ENCODE measurements at places on chromosomes 2 and 18.

DNA sequence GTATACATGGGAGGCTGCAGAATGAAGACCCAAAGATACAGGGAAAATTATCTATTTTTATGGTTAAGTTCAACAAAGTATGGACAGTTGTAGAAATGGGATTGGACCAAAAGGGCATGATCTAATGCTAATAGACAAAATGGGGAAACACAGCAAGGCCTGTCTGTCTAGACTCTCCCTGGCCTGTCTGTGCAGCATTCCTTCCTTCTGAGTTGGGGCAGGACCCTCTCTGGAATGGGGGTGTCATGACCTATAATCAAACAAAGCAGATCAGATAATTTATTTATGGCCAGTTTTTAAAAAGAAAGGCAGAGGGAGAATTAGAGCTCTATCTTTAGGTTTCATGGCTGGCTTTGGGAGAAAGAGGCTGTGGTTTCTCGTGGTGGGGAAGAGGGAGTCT, 104.4 kb downstream of the CTIF start:
- no peak for DNase-seq

DNA sequence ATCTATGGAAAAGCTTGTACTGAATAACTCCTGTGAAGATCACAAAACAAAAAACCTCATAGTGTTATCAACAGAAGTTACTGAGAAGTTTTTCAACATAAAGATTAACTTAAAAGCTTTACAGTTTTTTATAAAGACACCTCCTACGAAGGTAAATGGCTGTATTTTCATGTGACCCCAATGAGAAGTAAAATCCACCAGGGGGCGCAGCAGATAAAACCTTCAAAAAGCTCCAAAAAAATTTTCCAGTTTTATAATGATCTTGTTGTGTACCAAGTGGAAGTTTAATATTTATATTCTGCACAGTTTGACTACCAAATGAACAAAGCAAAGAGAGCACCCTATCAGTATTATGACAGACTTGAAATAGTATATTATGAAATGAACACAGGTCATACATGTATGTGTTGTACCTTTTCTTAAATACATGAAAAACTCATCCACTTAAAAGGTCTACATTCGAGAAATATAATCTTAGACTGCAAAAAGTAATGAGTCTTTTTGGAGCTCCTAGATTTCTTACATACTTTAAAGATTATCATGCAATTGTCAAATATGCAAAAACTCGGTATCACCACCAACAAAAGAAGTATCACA, 38.5 kb downstream of the PNO1 start:
- DNase-seq: peak; percentile 48

DNA sequence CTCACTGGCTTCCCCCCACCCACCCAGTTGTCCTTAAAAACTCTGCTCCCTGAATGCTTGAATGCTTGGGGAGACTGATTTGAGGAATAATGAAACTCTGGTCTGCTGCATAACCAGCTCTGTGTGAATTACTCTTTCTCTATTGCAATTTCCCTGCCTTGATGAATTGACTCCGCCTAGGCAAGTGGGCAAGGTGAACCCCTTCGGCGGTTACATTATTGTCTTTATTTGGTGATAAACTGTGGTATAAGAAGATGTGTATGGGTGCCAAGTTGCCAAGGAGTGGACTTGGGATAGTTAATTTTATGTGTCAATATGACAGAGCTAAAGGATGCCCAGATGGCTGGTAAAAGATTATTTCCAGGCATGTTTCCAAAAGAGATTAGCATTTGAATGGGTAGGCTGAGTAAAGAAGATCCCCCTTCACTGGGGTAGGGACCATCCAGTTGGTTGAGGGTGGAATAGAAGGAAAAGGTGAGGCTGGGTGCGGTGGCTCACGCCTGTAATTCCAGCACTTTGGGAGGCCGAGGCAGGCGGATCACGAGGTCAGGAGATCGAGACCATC, 98.5 kb upstream of the HAAO start:
- DNase-seq: no peak

GRCh38 chr2:8242739-8243138, 439.1 kb upstream of the ID2 start:
- no peak for DNase-seq

- DNase-seq: no peak
Observed at GRCh38 chr2:144501627-144502026, 18.3 kb downstream of the ZEB2 start.

DNA sequence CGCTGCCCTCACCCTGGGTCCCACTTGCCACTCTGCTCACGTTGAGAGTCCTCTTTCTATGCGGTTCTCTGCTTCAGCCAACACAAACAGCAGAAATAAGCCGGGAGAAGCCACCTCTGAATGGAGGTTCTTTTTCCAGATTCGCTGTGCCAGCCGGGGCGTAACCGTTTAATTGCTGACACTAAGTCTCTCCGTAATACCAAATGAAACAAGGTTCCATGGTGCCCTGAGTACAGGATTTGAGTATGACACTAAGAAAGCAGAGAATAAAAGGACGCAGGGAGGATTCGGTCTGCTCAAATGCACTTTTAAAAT, 37.6 kb downstream of the CTIF start:
- no peak for DNase-seq

GRCh38 chr2:9887513-9887912, 44.2 kb downstream of the TAF1B start:
- DNase-seq: no peak

GRCh38 chr18:45549290-45549689, 66.0 kb upstream of the SLC14A2 start:
- DNase-seq: no peak

DNA sequence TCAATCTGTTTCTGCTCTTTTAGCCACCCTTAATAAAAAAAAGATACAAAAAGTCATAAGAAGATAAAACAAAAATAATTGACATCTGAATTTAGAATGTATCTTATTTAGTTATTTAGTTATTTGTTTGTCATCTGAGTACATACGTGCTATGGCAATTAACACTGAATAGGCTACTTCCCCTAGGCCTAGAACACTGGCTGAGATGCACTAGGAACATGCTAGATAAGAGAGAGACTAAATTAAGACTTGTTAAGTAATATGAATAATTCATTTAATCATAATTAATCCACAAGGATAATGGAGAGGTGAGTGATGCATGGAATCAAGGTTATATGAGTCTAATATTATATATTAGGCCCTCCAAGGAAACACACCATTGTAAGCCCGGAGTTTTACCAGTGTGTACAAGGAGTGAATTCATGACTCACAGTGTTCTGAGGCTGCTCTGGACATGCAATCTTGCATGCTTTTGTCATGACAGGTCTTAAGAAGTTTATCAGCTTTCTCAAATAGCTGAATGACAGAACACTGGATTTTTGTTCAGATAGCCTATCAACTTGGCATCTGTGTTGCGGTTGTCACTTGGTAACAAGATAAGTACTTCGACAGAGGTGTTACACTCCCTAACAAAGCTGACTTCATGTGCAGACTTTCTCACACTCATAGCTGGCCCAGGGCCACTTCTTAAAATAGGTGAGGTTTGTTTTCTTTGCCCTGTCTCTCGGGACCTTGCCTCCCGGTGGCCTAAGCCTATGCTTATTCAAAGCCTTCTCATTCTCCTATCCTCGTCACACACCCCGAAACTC, 5.0 kb upstream of the SERPINB2 start:
- DNase-seq: no peak

- DNase-seq: no peak
Observed at GRCh38 chr18:74724186-74724585, 126.5 kb downstream of the ZNF407 start.

- DNase-seq: no peak
Observed at GRCh38 chr2:18297534-18298058, 262.9 kb downstream of the RDH14 start.

DNA sequence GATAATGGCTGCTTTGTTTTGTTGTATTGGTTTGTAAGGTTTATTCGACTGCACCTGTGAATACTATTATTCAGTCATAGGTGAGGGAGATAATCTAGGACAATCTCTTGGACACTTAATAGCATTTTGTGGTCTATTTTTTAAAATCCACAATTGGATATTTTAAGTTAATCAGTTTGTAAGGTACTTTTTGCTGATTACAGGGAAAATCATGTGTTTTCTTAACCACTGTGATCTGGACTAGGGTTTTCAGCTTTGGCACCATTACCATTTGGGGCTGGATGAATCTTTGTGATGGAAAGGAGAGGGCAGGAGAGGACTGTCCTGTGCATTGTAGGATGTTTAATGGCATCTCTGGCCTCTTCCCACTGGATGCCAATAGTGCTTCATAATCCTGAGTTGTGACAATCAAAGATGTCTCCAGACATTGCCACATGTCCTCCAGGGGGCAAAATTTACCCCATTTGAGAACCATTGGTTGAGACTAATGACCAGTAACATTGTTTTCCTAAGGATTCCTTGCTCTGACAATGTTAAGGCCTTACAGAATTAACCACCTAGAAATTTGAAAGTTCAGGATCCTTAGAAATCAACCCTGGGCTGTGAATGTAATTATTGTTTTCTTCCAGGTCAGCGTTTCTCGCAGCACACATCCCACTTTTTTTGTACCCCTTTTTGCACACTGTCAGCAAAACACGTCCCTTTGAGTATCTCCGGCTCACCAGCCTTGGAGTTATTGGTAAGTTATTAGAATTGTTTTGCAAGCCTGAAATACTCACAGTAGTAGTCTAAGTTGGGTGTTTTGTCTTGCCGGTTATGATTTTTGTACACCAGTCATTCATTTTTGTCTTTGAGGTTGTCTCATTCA, 15.6 kb downstream of the CNOT9 start:
- no peak for DNase-seq

DNA sequence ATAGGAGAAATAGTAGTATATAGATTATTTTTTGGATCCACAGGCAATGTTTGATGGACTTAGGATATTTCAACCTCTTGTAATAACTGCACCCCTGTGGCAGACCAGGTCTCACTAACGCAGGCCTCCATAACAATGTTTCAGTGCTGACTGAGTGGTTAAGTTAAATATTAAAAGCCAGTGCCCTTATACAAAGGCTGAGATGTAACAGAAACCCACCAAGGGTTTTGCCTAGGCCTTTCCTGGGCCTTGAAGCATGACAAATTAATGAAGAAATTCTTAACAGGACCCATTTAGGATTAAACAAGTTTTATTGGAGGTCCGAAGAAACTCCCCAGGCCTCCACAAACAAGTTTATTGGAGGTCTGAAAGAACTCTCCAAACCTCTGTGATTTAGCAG, 1.6 kb upstream of the SUCLG1 start:
- no peak for DNase-seq

GRCh38 chr18:61929881-61930640, 37.3 kb upstream of the RNF152 start:
- no peak for DNase-seq

- DNase-seq: no peak
Observed at GRCh38 chr2:137369106-137369505, 595.2 kb upstream of the HNMT start.

DNA sequence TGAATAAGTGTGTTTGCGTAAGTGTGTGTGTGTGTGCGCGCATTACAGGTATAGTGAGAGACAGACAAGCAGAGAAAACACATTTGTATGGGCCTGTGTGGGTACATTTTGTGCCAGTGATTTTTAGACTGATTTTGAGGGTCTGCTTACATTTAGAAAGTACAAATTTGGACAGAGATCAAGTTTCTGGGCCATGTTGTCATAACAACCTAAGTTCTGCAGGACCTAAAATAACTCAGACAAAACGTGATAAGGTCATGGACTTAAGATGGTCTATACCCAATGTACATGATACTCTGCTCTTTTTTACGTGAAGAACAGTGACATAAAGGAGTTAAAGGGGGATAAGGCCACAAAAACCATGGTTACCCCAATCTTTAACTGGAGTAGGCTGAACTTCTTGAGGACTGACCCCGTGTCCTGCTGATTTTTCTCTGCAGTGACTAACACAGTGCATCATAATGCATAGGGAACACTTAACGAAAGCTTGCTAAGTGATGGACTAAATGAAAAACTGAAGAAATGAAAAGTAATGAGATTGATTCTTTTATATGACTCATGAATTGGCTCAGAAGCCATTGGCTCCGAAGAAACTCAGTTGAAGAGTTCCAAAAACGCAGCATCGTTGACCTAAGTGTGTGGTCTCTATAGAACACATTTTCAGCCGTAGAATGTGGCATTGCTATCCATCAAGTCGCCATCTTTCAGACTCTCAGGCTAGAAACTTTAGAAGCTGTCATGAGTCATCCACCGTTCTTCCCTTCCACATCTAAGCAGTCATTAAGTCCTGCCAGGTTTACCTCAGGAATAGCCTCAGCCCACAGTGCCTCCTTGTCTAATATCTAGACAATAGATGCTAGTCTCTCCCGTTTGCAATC, 61.6 kb upstream of the NCOA1 start:
- DNase-seq: no peak

- no peak for DNase-seq
Observed at GRCh38 chr2:79369127-79369526, 143.7 kb upstream of the CTNNA2 start.

GRCh38 chr2:170647741-170648436, 67.2 kb upstream of the SP5 start:
- DNase-seq: no peak

DNA sequence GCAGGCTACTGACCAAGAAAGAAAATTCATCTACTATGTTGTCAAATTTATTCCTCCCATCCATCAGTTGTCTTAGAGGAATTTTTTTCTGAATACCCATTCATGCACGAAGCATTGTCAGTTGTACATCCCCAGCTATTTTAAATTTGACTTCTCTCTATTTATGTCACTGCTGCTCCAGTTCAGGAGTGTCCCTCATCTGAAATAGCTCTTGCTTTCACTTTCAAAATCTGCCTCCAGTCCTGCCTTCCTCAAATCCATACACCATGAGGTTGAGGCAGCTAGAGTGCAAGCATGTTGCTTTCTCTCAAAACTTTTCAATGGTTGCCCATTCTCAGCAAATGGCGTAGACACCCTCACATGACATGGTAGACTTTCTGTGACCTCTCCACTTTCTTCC, 335.4 kb upstream of the CDH2 start:
- DNase-seq: no peak

- no peak for DNase-seq
Observed at GRCh38 chr18:50866765-50867164, 12.2 kb upstream of the ME2 start.

GRCh38 chr18:1438967-1439366, 534.3 kb downstream of the ADCYAP1 start:
- no peak for DNase-seq

DNA sequence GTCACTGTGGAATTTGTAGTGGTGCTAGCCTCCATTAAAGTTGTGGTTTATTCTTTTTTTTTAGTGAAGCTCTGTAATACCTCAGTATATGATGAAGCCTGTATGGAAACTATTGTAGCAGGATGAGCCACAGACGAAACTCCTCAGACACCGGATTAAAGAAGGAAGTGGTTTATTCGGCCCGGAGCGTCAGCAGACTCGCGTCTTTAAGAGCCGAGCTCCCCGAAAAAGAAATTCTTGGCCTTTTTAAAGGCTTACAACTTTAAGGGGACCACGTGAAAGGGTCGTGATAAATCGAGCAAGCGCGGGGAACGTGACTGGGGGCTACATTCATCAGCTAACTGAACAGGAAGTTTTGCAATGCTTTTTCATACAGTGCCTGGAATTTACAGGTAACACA, 8.1 kb upstream of the CCL20 start:
- DNase-seq: no peak

Data from A549 (cell line).